Stimulated activated CD4-positive, alpha-beta T cell treated with anti-CD3 and anti-CD28 coated beads, Interleukin-1b, Interleukin-23, amount 100 ng/mL, for 48 hours (primary cell): ENCODE measurements at places on chromosomes 11 and 22.
A peak's percentile ranks its signal among the peaks of the same experiment; 100 is the strongest.

GRCh38 chr11:109553284-109553683, 131.3 kb downstream of the C11orf87 start:
- DNase-seq = no peak

DNA sequence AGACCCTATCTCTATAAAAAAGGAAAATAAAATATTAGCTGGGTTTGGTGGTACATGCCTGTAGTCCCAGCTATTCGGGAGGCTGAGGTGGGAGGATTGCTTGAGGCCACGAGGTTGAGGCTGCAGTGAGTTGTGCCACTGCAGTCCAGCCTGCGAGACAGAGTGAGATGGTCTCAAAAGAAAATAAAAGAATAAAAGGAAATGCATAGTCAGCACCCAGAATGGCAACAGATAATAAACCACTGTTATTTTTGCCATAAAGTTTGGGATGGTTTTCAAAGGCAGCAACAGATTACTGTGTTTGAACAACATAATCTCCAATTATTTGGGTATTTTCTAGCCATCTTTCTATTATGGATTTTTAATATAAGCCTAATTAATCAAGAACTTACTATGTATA, 61.9 kb downstream of the ATG16L2 start:
- no peak for DNase-seq

DNA sequence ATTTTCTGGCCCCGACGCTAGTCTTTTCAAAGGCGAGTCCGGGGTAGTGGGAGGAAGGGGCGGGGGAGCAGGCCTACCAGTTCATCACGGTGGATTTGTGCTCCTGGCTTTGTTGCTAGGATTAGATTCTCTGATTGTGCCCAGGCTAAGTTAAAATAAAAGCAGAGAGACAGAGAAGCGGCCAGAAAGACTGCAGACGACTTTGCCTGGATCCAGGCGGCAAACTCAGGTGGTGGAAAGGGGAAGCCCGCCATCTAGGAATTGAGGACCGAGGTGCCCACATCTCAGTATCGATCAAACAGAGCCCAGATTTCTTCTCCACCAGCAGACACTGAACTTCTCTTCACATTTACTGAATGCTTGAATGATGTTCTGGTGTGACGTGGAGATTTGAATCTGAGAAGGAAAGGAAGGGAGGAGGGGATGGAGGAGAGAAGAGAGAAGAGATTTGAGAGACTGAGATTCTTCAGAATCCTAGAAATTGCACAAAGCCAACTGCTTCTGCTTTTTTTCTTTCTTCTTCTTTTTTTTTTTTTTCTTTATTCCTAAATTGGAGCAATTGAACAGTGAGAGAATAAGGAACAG, 2.7 kb downstream of the FAT3 start:
- no peak for DNase-seq

DNA sequence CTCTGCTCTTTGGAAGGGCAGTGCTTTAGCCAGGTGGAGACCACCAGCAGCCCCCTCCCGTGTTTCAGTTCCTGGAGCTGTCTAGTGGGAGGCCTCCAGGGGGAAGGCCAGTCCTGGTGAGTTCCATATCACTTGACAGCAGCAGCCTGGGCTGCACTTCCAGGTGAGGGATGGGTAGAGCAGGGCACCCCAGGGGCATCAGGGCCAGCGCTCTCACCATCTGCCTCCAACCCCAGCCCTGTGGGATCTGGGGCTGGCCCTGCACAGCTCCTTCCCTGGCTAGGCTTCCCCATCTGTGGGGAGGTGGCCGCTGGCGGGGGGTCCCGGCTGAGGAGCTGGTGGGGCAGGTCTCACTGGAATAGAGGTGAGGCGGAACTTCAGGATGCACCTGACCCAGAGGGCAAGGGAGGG, 60.5 kb downstream of the MORC2 start:
- no peak for DNase-seq

DNA sequence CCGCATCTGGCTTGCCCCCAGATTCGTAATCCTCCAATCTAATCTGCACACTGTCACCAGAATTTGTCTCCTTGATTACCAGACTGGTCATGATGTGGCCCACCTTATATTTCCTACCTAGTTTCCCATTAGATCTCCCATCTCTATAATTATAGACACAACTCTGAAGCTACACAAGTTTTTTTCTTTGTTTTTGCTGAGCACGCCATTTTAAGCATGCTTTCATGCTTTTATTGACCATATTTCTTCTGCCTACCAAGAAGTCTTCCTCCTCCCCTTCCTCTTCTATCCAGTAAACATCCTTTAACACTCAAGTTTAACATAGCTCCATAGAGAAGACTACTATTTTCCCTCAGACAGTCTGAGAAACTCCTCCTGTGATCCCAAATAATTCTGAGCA, 24.3 kb upstream of the DEPDC7 start:
- no peak for DNase-seq

- DNase-seq = no peak
These were observed 197.7 kb upstream of the CTSC start for GRCh38 chr11:88535266-88535665.

DNA sequence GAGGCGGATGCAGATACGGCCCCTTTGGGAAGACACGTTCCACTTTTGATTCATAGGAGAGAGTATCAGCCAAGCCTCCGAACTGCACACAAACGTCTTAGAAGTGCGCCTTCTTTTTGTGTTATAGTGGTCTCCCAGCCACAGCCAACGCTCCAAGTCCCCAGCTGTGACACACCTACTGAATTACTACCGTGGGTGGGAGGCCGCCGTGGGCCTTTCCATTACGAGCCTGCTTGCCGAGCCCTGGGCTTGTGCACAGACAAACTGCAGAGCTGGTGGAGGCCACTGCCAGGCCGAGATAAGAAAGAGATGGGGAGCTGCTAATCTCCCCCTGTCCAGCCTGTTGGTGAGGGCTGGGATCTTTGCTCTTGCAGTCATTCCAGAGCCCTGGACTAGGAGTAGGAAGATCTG, 761 bp downstream of the HMBS start:
- peak; percentile 49 for DNase-seq

- DNase-seq = no peak
These were observed 439.6 kb upstream of the CCDC90B start for GRCh38 chr11:83725728-83726127.

GRCh38 chr11:72758304-72758689, 6.1 kb upstream of the ARAP1 start:
- no peak for DNase-seq

DNA sequence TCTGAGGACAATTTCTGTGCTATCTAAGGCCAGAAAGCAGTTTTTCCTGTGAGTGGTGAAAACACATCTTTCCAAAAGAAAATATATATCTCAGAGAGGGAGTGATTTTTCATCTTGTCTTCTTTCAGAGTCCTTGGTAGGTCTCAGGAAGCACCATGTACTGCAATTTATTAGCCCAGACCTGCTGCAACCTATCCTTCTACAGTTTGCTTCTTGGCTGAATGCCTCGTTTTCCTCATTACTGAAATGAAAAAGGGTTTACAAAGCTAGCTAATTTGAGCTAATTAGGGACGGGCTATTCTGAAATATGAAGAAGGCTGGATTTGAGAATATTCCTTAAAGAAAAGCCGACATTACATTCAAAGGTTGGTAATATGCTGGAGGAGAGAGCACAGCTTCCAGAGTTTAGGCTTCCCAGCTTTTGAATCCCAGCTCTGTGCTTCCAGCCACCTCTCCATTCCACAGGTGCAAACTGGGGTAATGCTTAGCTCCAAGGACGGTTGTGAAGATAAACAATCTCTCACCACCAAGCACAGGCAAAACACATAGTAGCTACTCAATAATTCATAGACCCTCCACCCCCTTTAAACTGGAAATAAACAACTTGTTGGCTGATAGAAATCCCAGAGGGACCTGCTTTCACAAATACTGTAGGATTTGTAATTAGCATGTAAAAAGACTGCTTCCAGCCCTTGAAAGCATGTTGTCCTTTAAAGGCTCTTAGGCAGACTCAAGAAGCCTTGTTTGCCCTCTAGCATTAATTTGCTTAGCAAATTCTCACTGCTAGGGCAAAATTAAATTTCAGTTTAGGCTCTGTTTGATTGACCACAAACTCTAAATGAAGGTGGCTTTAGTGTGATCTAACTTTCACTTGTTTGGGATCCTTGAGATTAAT, 24.5 kb upstream of the SESN3 start:
- DNase-seq = no peak

DNA sequence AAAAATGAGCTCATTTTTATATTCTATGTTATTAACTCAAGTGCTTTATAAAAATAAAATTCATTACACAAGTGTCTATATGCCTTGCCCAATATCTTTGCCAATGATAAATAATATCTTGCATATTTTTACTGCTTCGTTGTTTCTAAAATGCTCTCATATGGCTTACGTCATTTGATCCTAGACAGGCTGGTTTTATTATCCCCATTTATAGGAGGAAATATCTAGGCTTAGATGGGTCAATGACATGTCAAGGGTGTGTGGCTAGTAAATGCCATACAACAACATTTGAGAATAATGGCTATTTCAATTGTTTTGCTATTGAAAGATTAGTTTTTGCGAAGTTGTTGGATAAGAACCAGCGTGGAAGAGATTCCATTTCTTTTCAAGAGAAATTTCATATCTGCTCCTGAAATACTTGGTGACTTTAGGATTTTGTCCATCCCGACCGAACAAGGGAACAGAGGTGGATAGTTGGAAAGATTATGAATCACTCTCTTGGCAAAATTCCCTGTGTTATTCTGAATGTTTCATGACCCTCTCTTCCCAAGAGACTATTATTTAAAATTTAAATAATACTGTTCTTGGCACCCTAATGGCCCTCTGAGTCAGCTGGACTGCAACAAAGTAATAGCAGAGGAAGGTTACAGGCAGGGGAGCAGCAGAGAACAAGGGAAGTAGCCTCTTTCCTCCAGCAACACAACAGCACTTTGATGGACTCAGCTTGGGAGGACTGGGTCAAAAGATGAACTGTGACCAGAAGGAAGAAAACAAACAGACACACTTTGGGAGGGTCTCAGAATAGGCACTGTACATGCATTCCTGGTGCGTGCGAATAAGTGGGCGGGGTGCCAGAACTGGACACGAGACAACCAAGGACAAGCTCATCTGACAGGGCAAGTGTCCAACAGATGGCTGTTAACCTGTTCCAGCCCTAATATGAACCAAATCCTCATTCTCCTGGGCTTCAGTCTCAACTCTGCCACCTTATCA, 94.5 kb downstream of the ME3 start:
- no peak for DNase-seq
